ENCODE measurements at places on chromosomes 7 and 10.

DNA sequence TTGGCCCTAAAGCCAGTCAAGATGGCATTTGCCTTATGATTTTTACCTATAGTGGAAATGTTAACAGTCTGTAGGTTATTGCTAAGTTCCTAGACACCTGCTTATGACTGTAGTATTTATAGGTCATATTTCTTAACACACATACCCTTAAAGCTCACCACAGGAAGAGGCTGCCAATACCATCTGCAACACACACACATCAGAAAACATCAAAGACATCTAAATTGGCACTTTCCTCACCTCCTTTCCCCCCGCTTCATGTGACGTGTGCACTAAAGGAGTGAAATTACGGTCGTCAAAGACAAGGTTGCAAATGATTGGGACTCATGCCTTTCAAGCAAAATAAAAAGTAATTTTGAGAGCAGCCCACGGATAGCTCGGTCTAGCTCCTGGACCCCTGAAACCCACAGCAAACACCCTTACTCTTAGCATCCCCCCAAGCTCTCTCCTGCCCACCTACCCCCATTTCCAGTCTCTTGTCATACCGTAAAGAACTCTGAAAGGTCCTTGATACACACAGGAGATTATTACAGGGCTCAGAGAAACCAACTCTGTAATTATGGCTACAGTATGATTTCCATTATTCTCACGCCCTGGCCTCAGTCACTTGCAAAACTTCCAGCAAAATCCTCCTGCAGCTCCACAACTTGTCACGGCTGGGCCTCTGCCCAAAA is 90.5 kb downstream of the PLXNA4 start:
- DNase-seq: no peak

DNA sequence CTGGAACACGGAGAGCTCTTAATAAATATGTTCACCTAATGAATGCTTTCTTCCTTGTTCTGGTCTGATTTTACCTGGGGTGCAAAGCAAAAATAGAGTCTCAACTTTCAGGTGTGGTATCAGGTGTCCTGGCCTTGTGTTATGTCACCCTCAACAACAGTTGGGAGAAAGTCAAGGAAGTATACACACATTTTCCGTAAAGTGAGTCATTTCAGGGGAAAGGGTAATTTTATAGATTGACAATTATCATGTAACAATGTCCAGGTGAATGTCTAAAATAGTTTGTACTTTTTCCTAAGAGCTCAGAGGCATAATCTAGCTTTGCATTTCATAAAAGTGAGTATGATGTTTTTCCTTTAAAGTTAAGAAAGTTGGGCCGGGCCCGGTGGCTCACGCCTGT is 287.4 kb downstream of the SKIDA1 start:
- DNase-seq: no peak

DNA sequence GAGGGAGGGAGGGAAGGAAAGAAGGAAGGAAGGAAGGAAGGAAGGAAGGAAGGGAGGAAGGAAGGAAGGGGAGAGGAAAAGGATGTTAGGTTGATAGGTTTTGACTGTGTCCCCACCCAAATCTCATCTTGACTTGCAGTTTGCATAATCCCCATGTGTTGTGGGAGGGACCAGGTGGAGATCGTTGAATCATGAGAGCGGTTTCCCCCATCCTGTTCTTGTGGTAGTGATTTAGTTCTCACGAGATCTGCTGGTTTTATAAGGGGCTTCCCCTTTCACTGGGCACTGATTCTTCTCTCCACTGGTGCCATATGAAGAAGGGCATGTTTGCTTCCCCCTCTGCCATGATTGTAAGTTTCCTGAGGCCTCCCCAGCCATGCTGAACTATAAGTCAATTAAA is 15.1 kb upstream of the NUDCD3 start:
- no peak for DNase-seq

- DNase-seq: no peak
These were observed 58.1 kb downstream of the PAX2 start for GRCh38 chr10:100803492-100803891.

- DNase-seq: no peak
These were observed 64.3 kb downstream of the ZNF22 start for GRCh38 chr10:45064998-45065397.

GRCh38 chr7:44172352-44172751 is 16.9 kb downstream of the GCK start:
- DNase-seq: no peak

GRCh38 chr10:126130271-126130710 is 233.9 kb downstream of the FANK1 start:
- DNase-seq: no peak

DNA sequence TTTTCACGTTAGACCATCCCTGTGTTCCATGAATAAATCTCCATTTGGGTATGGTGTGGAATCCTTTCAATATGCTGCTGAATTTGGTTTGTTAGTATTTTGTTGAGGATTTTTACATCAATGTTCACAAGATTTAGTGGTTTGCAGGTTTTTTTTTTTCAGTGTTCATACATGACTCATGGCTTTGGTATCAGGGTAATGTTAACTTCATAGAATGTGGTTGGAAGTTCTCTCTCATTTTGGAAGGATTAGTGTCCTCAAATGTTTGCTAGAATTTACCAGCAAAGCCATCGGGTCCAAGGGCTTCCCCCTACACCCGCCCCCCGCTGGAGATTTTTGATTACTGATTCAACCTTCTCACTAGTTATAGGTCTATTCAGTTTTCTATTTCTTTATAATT is 398.0 kb downstream of the NXPH1 start:
- DNase-seq: no peak

DNA sequence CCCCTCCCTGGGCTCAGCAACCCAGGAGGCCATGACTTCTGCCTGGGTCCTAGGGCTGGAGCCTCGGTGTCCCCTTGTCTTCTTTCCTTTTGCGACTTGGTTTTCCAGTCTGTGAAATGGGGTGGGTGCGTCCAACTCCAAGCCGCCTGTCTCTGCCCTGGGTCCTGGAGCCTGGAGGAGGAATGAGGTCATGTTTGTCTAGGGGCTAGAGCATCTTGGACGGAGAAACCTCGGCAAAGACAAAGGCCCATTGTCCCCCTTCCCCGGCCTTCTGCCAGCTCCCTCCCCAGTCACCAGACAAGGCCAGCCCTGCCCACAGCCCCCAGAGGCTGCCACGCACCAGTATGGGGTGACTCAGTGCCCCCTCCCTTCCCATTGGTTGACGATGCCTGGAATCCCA is 39.8 kb upstream of the ELN start:
- DNase-seq: no peak

- no peak for DNase-seq
These were observed 10.6 kb upstream of the TSPAN14 start for GRCh38 chr10:80443531-80443974.

DNA sequence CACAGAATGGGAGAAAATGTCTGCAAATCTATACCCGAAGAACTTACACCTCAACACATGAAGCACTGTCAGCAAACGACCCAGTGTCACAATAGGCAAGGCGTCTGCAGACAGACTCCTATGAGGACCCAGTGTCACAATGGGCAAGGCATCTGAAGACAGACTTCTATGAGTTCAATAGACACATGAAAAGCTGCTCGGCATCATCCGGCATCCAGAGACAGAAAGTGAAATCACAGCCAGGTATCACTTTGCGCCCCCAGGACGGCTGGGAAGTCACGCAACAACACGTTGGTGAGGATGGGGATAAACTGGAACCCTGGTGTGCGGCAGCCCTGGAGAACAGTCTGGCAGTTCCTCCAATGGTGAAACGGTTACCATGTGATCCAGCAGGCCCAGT is 273.2 kb downstream of the ELFN1 start:
- DNase-seq: no peak

GRCh38 chr10:10293481-10293951 is 724.2 kb upstream of the CELF2 start:
- no peak for DNase-seq

DNA sequence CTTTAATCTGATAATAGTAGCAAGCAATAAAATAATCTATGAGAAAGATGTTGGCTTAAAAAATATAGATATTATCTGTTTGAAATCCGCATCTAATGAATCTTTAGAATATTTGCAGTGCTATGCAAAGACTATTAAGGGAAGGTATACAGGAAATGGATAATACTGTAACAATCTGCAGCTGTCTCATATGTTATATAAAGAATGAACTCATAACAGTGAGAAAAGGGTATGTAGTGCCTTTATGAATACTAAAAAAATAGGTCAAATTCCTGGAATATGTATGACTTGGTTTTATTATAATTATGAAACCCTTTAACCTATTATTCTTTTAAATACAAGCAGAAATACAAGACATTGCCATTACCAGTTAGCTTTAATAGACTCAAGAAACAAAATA is 105.1 kb upstream of the GPR22 start:
- no peak for DNase-seq

- no peak for DNase-seq
These were observed 177.3 kb upstream of the PHYHIPL start for GRCh38 chr10:58998924-58999713.

- no peak for DNase-seq
These were observed 59.6 kb upstream of the PPP2R2D start for GRCh38 chr10:131841131-131841660.

DNA sequence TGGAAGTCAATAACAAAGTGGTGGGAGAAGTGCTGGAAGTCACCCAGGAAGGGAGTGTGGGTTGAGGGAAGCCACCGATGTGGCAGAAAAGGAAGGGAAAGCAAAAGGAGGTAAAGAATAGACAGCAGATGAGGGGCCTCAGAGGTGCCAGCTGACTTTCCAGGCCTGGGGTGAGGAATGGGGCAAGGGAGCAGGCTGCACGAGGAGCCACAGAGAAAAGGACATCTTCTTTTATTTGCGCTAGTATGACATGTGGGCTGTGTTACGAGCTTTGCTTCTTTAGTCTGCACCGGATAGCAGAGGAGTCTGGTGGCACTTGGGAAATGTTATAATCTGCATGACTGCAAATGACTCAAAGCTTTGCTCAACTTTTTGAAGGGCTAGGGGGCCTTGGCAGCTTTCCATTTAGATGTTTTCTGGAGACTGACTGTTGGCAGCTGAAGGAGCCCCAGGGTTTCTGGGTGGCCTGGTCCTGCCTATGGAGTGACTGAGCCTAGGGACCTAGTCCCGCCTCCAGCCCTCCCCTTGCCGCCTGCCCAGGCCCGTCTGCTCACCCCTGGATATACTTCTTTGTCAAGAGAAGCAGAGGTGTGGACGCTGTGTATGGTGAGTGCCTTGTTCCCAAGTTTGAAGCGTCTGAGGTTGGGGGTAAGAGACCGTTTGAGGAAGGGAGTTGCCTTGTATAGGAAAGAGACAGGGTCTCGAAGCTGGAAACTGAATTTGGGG is 5.1 kb downstream of the PRXL2A start:
- DNase-seq: no peak

DNA sequence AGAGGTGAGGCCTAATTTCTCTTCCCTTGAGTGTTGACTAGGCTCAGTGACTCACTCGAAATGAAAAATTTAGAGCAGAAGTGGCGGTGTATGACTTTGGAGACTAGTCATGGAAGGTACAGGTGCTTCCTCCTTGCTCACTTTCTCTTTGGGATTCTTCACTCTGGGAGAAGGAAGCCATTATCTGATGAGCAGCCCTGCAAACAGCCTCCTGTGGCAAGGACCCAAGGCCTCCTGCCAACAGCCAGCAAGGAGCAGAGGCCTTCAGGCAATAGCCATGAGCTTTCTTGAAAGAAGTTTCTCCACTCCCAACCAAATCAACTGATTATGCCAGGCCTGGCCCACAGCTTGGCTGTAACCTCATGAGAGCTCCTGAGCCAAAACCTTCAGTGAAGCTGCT is 369.6 kb upstream of the VWC2 start:
- no peak for DNase-seq

DNA sequence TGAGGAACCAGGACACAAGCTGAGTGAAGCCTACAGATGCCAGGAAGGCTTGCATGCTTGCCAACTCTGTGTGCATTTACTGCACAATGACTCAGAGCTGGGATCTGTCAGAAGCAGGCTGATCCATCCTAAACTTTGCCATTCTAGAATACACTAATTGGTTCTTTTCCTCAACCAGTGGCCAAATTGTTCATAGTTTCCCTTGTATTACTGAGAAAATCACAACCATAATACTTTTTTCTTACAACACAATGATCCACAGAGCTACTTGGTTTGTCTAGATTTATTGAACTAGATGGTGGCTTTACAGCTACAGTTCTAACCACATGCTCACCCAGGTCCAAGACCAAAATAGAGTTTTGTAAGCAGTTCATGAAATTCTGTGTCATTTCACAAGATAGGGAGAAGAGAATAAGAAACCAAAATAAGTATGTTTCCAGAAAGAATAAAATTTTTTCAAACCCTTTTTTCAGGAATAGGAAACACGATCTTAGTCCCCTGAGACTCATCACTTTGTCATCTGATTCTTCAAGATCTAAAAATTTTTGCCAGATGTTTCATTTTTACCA is 21.0 kb upstream of the LRRC17 start:
- DNase-seq: peak; percentile 33

GRCh38 chr10:117133273-117134055 is 4.6 kb downstream of the VAX1 start:
- DNase-seq: no peak

DNA sequence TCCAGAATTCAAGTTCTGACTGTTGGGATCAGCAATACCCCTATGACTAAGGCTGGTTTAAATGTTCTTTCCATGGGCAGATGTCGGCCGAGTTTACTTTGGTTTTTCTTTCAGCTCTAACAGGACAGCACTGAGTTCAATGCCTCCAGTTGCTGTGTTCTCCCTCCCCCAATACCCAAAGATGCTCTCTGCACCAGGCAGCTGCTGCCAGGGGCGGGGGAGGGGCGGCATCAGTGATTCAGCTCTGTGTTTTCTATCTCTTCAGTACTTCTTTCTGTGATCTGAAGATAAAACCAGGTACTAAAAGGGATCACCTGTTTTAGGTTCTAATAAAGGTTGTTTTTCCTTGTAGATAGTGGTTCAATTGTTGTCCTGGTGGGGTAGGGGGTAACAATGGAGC is 576.7 kb upstream of the POT1 start:
- DNase-seq: no peak

DNA sequence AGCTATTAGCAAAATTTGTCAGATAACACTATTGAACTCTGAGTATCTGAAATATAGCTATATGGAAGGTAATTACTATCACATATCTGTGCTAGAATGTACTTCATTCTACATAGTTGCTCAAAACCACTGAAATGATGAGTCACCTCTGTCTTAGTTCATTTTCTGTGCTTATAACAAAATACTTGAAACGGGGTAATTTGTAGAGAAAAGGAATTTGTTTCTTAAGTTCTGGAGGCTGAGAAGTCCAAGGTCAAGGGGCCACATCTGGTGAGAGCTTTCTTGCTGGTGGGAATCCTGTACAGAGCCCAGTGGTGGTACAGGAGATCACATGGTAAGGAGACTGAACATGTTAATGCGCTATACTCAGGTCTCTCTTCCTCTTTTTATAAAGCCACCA is 41.9 kb upstream of the TNKS2 start:
- no peak for DNase-seq

- no peak for DNase-seq
These were observed 7.3 kb downstream of the SYPL1 start for GRCh38 chr7:106104721-106105260.

DNA sequence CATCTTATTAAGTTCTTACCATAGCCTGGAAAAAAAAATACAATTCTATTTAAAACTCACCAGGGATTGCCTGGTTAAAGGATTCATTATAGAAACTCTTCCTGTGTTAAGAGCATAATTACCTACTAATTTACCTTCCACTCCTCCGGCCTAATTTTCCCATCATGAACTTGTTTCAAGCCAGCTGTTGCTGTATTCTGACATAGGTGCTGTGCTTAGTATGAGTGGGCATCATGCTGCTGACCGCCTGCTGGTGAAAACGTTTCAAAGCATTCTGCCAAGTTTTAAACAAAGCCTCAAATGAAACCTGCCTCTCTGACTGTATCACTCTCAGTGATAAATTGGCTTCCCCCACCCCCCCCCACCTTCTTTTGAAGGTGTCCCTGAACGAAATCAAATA is 47.8 kb upstream of the KCNMA1 start:
- peak; percentile 90 for DNase-seq

GRCh38 chr7:40194745-40195144 is 59.9 kb downstream of the SUGCT start:
- DNase-seq: no peak

Measured in NCI-H1092 treated with DMSO at 0.1 percent for 48 hours (cell line).